Activated naive CD4-positive, alpha-beta T cell treated with anti-CD3 and anti-CD28 coated beads for 36 hours (primary cell): ENCODE measurements at places on chromosomes 6 and 20. TPM values are rescaled to one million over a fixed set of nuclear protein-coding genes. Genes with fewer than 3 reads are reported as not detected.

CYP39A1 gene
- not detected for total RNA-seq

IL17F gene
- 2.3 TPM for total RNA-seq

- no peak for DNase-seq
Measured at GRCh38 chr6:61901748-61902147, 384.3 kb downstream of the KHDRBS2 start.

MTFR2 gene
- total RNA-seq, result 22.1 TPM

ALDH5A1 gene
- total RNA-seq, result 15.8 TPM

DNA sequence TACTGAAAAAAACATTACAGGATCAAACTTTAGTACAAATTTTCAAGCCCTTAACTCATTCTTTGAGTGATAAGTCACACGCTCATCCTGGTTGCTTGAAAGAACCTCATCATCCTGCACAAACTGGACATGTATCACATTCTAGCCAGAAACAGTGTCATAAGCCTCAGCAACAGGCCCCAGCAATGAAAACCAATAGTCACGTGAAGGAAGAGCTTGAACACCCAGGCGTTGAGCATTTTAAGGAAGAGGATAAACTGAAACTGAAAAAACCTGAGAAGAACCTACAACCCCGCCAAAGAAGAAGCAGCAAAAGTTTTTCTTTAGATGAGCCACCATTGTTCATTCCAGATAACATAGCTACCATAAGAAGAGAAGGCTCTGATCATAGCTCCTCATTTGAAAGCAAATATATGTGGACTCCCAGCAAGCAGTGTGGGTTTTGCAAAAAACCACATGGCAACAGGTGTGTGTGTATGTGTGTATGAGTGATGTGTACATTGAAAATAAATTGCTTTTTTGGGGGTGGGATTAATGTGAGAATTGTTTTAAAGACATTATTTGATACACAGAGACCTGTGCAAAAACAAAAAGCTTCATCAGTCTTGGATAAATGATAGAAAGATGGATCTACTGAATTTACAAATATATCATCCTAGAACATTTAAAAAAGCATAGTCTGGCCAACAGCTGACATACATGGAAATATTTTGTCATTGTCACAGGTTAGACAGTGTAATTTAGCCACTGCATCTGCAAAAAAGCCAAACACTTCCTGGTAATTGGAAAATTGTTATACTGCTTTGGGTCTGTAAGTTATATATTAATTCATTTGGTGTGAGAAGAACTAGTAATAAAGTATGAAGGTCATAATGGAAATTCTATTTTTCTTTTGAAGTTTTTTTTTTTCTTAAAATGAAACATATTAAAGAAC lies 50.1 kb downstream of the PHF3 start:
- no peak for DNase-seq

- peak; percentile 9 for DNase-seq
Measured at GRCh38 chr20:6074145-6074561, 20.3 kb upstream of the LRRN4 start.

DNA sequence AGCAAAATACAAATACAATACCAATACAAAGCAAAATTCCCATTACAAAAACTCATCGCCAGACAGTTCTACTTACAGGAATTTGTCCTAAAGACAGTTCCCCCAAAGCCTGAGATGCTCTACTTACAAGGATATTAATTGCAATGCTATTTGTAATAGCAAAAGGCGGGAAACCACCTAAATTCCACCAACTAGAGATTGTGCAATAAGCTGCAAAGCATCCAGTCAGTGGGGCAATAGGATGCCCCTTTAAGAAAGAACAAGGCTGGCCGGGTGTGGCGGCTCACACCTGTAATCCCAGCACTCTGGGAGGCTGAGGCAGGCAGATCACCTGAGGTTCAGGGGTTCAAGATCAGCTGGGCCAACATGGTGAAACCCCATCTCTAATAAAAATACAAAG lies 39.1 kb downstream of the FAM209B start:
- no peak for DNase-seq

- DNase-seq, result no peak
Measured at GRCh38 chr20:57065646-57066045, 200.8 kb downstream of the BMP7 start.

DNA sequence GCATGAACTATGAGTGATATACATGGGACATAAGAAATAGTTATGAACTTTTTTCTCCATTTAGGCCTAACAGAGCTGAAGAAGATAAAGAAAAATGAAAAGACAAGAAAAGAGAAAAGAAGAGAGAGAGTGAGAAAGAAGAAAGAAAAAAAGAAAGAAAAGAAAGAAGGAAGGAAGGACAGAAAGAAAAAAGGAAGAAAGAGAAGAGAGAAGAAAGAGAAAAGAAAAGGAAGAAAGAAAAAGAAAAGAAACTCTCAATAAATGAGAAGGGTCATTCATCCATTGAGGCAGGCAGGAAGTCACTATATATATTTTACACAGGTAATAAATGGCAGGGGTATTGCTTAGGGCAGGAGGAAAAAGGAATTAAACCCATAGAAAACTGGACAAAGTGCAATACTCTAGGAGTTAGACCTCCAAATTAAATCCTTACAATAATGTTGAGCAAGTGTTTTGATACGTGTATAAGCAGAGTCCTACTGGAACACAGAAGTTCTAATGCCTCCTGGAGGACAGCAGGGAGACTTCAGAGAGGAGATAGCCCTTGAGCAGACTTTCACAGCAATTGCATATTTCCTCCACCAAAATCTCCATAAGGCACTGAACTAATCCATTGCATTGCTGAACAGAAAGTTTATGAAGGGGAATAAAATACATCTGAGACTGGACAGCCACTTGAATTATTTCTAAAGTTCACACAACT lies 86.4 kb upstream of the TENT5A start:
- DNase-seq, result no peak

- DNase-seq, result no peak
Measured at GRCh38 chr6:154157706-154158105, 118.7 kb downstream of the OPRM1 start.

DNA sequence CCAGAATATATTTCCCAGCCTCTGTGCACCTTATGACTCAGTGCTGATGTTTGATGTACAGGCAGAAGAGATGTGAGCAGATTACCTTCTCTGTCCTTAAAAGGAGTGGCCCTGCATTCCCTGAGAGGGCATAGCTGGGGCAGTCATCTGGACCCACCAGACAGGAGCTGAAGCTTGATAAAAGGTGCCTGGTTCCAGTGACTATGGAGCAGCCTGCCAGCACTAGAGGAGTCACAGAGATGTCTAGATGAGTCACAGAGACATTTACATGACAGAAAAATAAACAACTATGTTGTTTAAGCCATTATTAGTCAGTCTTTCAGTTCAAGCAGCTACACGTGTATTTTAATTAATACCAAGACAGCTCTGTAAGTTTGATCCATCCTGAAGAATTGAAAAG lies 237.1 kb upstream of the MOCS1 start:
- DNase-seq, result no peak

PAK5 gene
- total RNA-seq, result not detected

DNA sequence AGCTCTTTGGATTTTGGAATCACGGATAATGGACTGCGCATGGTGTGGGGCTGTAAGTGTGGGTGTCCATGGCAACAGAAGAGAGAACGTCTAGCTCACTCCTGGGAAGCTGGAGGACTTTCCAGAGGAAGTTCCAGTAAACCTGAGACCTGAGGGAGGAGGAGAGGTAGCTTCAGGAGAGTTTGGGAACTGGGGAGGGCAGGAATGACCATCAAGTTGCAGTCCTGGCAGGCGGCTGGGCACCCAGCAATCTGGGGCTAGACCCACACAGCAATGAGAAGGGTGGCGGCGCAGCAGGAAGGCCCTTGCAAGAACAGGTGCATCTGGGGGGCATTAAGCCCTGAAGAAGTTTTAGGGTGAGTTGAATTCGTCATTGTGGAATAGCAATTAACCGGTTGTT lies 95.9 kb downstream of the FOXC1 start:
- no peak for DNase-seq

TULP1 gene
- not detected for total RNA-seq

SCRT2 gene
- total RNA-seq, result not detected

DNA sequence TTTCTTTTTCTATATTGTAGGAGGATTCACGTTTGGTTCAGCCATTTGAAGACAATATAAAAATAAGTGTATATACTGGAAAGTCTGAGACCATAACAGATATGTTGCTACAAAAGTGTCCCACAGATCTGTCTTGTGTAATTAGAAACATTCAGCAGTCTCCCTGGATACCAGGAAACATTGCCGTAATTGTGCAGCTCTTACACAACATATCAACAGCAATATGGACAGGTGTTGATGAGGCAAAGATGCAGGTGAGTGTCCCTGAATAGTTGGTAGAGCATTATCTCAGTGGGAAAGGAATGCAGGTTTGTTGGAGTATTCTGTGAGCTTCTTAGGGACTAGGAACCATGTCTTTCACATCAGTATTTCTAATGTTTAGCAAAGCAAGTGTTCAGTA lies 18.3 kb upstream of the ADGRF4 start:
- DNase-seq, result no peak

DNA sequence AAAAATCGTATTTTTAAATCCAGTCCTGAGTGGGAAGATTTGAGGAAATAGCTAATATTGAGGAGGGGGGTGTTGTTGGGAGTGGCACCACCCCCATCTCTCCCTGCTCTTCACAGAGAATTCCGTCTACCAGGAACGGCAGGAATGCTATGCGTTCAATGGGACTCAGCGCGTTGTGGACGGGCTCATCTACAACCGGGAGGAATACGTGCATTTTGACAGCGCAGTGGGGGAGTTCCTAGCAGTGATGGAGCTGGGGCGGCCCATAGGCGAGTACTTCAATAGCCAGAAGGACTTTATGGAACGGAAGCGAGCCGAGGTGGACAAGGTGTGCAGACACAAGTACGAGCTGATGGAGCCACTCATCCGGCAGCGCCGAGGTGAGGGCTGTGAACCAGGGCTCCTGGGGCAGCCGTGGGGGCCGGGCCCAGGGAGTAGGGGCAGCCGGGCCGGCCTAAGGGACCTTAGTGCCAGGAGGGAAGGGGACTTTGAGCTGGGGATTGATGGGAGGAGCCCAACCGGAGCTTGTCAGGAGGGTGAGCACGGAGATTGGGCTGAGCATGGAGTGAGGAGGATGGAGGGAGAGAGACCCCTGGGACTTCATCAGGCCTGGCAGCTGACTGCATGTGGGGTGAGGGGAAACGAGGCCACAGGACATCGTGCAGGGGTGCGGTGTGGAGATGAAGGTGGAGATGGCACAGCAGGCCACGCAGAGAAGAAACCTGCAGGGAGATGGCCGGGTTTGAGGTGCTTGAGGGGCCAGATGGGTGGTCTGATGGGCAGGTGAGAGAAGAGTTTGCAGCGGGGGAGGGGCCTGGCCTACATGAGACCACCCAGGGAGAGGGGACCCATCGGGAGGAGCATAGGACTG lies 41.3 kb downstream of the HLA-DPB1 start:
- no peak for DNase-seq

LPA gene
- not detected for total RNA-seq

DNA sequence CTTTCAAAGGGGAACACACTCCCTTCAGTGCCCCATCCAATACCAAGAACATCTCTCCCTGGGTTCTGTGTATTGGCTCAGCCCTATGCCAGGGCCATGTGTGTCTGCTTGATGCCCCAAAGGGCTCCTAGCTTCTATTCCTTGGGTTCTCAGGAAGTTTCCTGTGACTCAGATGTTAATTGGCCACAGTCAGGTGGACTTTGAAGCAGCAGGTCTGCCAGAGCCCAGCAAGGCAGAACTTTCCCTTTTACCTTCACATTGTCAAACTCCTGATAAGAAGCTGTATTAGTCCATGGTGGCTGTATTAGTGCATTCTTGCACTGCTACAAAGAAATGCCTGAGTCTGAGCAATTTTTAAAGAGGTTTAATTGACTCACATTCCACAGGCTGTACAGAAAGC lies 116.0 kb upstream of the PTPRT start:
- no peak for DNase-seq

- no peak for DNase-seq
Measured at GRCh38 chr6:135922174-135922573, 70.7 kb downstream of the PDE7B start.

GPSM3 gene
- 71.8 TPM for total RNA-seq

TBXT gene
- total RNA-seq, result not detected

ACSS1 gene
- 9.4 TPM for total RNA-seq
